ENCODE measurements at places on chromosomes 12 and 14.

GRCh38 chr12:124679533-124680371 lies 112.3 kb upstream of the NCOR2 start:
- DNase-seq = no peak

- no peak for DNase-seq
Observed at GRCh38 chr12:127450826-127451225, 816.1 kb upstream of the TMEM132C start.

- DNase-seq = no peak
Observed at GRCh38 chr14:46053221-46053620, 598.4 kb downstream of the RPL10L start.

DNA sequence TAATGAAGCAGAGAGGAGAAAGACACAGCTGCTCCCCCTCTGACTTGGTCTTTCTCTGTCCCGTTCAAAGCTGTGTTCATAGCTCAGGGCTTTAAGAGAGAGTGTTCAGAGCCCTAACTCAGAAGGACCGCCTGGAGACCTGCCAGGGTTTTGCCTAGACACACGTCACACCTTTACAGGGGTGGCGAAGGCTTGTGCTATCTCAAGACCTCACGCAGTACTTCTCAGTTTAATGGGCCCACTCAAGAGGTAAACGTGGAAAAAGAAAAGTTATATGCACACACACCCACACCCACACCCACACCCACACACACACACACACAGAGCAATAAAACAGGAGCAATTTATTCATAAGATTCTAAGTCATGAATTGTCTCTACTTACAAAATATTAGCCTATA lies 374.3 kb downstream of the C12orf75 start:
- no peak for DNase-seq

DNA sequence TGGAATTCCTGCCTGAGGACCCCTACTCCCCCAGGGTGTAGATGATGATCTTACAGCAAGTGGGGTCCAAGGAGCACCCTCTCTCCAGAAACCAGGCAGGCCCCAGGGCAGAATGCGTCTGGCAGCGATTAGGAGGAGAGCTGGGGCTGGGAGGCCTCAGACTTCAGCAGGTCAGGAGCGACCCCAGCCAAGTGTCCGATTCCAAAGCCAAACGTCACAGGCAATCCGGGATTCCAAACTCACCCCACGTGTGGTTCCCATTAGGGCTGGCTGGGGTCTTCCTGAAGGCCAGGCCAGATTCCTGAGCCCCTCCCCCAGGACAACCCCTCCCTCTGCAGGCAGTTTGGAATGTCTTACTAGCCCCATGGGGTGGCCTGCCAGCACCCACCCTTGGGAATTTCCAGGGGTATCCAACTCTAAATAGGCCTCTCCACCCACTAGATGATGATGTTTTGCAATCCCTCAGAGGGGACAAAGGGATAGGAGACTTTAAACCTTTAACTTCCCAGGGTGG lies 17.3 kb upstream of the FIGNL2 start:
- no peak for DNase-seq

GRCh38 chr12:132407451-132407961 lies 78.1 kb upstream of the GALNT9 start:
- DNase-seq = no peak

DNA sequence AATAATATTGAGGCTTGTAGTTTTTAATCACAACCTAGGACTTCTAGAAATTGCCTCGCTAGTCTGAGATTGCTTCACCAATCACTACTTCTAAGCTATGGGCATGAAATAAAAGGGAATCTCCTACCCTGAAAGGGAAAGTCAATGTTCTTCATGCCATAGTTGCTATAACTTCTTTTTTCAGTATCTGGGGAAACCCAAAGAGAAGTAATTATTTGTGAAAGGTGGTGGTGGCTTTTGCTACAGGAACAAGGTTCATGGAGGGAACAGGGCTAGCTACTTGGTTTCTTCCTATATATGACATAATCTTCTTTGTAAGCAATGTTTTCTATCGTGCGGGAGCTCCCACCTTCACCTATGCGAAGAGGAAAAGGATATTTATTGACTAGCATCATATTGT lies 61.6 kb upstream of the DNM1L start:
- DNase-seq = no peak

- DNase-seq = no peak
Observed at GRCh38 chr12:59056966-59057365, 136.7 kb upstream of the LRIG3 start.

GRCh38 chr14:74501135-74501614 lies 7.6 kb downstream of the ISCA2 start:
- DNase-seq = no peak

GRCh38 chr12:47097276-47097896 lies 17.6 kb upstream of the AMIGO2 start:
- no peak for DNase-seq

- no peak for DNase-seq
Observed at GRCh38 chr12:66813137-66813892, 134.4 kb upstream of the GRIP1 start.

GRCh38 chr12:51520576-51521325 lies 70.3 kb upstream of the SCN8A start:
- DNase-seq = no peak

- DNase-seq = no peak
Observed at GRCh38 chr14:55180434-55180833, 11.0 kb downstream of the DLGAP5 start.

GRCh38 chr14:100747021-100747586 lies 20.4 kb downstream of the DLK1 start:
- no peak for DNase-seq

GRCh38 chr12:47121146-47121545 lies 41.4 kb upstream of the AMIGO2 start:
- no peak for DNase-seq

DNA sequence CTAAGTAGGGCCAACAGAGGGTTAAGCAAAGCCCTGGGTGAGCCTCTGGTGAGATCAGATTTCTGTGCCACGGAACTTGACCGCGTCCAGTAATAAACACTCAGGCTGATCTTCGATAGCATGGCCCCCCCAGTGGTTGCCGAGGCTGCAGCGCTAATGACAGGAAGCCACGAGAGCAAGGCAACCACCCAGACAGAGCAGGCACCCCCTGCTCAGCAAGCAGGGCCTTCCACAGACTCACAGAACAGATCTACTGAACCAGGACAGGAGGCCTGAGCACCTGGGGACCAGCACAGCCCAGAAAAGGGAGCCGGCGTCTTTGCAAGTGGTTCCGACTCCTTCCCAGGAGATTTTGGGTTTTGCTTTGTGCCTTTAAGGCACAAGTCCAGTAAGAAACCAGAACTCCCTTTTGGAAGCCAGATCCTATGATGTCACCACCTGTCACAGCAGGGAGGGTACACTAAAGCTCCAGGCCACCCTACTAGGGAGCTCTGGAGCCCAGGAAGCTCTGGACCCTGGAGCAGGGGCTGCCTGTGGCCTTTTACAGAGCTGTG lies 42.3 kb downstream of the BCL11B start:
- no peak for DNase-seq

- no peak for DNase-seq
Observed at GRCh38 chr12:107903341-107904061, 129.0 kb downstream of the ASCL4 start.

- DNase-seq = no peak
Observed at GRCh38 chr14:83994020-83994419, 1535.9 kb upstream of the FLRT2 start.

DNA sequence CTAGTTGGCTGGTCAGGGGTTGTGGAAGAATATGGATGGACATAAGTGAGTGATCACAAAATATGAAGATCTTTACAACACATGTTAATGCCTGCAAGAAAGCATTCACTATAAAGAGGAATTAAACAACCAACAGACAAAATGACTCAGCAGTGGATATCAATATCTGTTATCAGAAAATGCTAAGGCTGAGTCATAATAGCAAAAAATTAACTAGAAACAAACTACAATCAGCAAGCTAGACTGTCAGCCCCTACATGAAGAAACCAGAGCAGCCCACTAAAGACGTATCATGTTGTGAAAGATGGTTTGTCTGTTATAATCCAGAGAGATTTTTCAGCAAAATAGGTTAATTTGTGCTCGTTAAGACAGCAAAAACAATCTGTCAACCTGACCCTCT lies 472.9 kb downstream of the NELL2 start:
- DNase-seq = no peak

DNA sequence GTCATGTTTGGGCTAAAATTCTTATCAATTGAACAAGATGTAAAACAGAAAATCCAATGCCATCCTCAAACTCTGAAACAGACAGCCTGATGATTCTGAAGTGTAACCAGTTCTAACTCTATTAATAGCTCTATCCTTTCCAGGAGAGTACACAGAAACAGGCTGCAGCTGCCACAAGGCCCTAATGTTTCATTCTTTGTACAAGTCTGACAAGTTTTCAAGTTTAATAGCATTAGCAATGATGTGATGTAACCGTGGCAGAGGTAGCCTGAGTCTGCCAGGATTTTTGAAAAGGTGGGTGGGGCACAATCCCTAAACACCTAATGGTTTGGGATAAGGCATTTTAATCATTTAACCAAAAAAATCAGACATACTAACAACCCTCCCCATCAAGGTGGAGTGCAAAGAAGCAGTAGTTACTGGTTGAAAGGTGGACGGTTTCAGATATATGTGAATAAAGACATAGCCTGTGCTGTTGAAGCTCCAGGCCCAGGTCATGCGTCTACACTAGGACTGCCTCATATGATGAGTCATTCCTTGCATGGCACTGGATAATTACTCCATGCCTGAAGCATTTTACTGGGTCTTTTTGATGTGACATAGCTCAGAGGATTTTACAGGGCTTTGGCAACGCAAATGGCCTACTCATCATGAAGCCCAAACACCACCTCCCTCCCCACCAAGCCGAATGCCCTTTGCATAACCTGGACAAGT lies 145.1 kb upstream of the GRIP1 start:
- DNase-seq = no peak

GRCh38 chr12:64181430-64182291 lies 40.4 kb downstream of the KICS2 start:
- DNase-seq = no peak

- DNase-seq = no peak
Observed at GRCh38 chr14:91375720-91376452, 41.7 kb downstream of the CCDC88C start.

DNA sequence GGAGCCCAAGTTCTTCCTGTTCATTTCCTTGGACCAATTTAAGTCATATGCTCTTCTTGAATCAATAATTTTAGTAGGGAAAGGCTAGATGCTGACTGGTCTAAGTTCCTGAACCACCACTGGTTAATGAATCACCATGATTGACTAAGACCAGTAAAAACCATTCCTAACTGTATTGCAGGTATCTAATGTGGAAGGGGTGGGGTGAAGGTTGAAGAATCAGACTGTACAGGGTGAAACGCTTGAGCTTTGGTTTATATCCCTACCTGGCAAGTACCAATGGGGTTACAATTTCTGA lies 100.1 kb downstream of the DYRK2 start:
- DNase-seq = no peak

DNA sequence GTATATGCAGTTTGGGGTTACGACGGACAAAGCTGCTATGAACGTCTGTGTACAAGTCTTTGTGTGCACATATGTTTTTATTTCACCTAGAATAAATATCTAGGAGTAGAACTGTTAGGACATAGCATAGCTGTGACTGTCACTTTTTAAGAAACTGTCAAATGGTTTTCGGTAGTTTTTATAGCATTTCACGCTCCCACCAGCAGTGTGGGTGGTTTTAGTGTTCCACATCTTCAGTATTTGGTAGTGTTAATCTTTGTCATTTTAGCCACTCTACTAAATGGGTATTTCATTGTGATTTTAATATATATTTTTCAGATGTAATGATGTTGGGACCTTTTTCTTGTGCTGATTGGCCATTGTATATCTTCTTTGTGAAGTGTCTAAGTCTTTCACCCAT lies 109.1 kb upstream of the BCAT1 start:
- DNase-seq = no peak

DNA sequence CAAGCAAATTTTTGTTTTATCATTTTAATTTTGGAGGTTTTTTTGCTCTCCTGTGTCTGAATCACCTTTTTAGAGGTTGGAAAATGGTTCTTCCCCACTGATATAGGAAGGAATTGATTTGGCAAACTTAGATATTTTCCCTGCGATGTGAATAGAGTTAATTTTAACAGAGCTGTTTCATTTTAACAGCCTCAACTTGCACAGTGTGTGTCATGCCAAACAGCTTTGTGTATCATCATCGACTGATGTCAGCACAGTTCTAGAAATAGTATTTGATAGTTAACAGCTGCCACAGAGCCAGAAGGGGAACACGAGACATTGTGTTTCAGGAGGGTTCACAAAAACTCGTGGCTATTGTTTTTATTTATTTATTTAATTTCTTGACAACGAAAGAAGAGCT lies 243.1 kb upstream of the FOXN3 start:
- no peak for DNase-seq

DNA sequence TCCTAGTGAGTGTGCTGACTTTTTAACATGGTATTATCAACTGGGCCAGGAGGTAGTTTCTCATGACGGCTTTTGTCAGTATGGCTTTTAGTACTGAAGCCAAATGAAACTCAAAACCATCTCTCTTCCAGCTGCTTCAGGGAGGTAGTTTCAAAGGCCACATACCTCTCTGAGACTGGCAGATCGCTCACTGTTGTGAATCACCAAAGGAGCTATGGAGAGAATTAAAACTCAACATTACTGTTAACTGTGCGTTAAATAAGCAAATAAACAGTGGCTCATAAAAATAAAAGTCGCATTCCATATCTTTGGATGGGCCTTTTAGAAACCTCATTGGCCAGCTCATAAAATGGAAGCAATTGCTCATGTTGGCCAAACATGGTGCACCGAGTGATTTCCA lies 141.1 kb downstream of the HMGA2 start:
- DNase-seq = no peak

DNA sequence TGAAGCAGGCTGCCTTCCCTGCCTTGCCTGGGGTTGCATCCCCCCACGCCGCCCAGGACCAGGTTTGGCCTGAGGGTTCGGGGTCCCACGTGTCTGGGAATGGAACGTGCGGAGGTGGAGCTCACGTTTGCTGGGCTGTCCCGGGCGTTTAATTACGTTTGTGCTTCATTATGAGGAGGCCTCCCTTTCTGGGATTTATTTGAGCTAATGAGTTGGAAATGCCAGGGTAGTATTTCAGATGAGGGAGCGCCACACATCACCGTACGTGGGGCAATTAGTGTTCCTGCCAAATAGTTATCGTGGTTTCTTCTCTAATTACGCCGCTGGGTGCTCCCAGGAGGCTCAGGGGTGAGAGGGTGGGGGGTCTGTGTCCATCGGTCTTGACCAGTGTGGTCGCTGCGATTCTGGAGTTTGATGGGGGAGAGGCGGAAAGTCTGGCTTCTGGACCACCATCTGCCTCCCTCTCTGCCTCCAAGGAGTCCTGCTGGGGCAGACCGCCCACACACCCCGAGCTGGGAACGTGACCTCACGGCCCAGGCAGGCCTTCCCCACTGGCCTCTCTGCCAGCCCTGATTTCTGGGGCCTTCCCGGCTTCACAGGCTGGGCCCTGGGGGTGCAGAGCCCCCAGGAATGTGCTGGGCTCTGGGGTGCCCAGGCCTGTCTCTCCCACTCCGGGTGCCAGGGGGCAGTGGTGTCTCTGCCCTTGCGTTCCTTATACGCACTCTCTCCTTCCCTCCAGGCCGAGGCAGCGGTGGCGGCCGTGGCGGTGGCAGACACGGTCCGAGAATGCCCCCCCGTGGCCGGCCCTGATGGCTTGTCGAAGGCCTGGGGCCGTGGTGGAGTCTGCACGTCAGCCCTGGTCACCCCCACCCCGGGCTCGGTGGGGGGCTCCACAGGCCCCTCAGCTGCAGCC lies 18.9 kb downstream of the KIF26A start:
- DNase-seq = no peak

GRCh38 chr12:102513272-102513671 lies 32.9 kb upstream of the IGF1 start:
- no peak for DNase-seq

- DNase-seq = no peak
Observed at GRCh38 chr14:68573126-68573525, 219.7 kb downstream of the ZFP36L1 start.

GRCh38 chr12:13375583-13376345 lies 179.2 kb downstream of the EMP1 start:
- DNase-seq = no peak

Data from activated T-helper 1 cell treated with Interleukin-2 at 50 U/mL for 16 hours (primary cell).